Left ventricle myocardium inferior (tissue), 1 donor: ENCODE measurements at places on chromosomes 4 and X. TPM values are rescaled to one million over a fixed set of nuclear protein-coding genes. Genes with fewer than 3 reads are reported as not detected.

GRCh38 chr4:44660396-44660795, 9.0 kb upstream of the YIPF7 start:
- no peak overlapping the region for H3K4me3 ChIP-seq
- H3K4me1 ChIP-seq, result no peaks in the 10 kb centered on the region
- H3K36me3 ChIP-seq, result no peaks in the 10 kb centered on the region
- H3K27ac ChIP-seq, result no peak overlapping the region

DNA sequence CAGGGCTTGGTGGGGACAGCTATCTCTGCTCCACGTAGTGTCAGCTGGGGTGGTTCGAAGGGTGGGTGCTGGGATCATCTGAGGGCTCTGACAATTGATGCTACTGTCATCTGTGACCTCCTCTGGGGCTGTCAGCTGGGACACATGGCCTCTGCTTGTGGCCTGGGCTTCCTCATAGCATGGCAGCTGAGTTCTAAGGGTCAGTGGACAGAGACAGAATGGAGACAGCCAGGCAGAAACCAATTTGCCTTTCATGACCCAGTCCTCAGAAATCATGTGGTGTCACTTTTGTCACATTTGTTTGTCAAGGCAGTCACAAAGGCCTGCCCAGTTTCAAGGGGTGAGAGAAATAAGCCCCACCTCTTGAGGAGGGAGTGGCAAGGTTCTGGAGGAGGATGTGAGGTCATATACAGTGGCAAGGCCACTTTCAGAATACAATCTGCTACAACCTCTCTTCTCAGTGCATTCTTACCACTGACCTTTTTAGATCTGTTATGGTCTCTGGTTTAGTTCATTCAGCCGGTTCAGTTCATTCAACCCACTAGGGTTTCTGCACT, 103.6 kb upstream of the BCOR start:
- H3K36me3 ChIP-seq, result no peaks in the 10 kb centered on the region
- DNase-seq, result no peak
- H3K27ac ChIP-seq, result no peak overlapping the region
- no peaks in the 10 kb centered on the region for H3K4me1 ChIP-seq

MGAT4D gene
- total RNA-seq, result not detected

SMR3B gene
- total RNA-seq, result not detected

CTAG1A gene
- not detected for total RNA-seq

- no peak overlapping the region for H3K4me3 ChIP-seq
- H3K4me1 ChIP-seq, result peaks cover 59% of the 10 kb centered on the region
These were observed 6.8 kb downstream of the ANXA3 start for GRCh38 chr4:78558410-78558809.

- no peak overlapping the region for H3K27ac ChIP-seq
- DNase-seq, result no peak
- no peak overlapping the region for H3K4me3 ChIP-seq
- peaks cover 10% of the 10 kb centered on the region for H3K4me1 ChIP-seq
These were observed 66.8 kb downstream of the POLA1 start for GRCh38 chrX:24760363-24761000.

OPRPN gene
- total RNA-seq, result not detected

DNA sequence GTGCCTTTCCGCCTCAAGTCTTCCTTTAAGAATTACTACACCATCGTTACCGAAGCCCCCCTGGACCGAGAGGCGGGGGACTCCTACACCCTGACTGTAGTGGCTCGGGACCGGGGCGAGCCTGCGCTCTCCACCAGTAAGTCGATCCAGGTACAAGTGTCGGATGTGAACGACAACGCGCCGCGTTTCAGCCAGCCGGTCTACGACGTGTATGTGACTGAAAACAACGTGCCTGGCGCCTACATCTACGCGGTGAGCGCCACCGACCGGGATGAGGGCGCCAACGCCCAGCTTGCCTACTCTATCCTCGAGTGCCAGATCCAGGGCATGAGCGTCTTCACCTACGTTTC, 2.2 kb downstream of the PCDH10 start:
- H3K4me1 ChIP-seq, result peaks cover 70% of the 10 kb centered on the region
- no peak overlapping the region for H3K27ac ChIP-seq
- peak overlapping the region; percentile 62 for H3K4me3 ChIP-seq
- H3K36me3 ChIP-seq, result no peaks in the 10 kb centered on the region
- DNase-seq, result no peak
- H3K27me3 ChIP-seq, result peaks cover 99% of the 10 kb centered on the region

DNA sequence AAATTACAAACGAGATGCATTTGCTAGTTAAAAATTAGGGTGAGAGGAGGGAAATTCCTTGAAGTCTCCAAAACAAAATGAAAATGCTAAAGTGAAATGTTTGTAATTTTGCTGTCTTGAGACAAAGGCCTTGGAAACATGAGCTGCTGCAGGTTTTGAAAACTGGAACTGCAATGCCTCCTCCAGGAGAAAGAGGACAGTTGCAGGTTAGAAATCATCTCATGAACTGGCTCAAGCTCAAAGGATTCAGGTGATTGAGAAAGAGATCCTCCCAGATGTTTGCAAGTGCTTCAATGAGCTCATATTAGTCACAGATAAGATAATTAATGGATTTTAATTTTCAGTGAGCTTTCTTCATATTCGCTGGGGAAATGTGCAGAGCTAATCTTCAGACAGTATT, 32.4 kb downstream of the SMPX start:
- H3K27me3 ChIP-seq, result no peaks in the 10 kb centered on the region
- no peak overlapping the region for H3K4me3 ChIP-seq
- peak overlapping the region; percentile 33 for H3K27ac ChIP-seq
- peaks cover 53% of the 10 kb centered on the region for H3K4me1 ChIP-seq
- no peak for DNase-seq
- no peaks in the 10 kb centered on the region for H3K36me3 ChIP-seq

HCCS gene
- total RNA-seq, result 60.9 TPM

ODAM gene
- not detected for total RNA-seq

HDAC8 gene
- total RNA-seq, result 19.3 TPM

GPR143 gene
- total RNA-seq, result not detected

PNMA6A gene
- total RNA-seq, result 1.4 TPM

GRCh38 chr4:154329268-154329868, 162.2 kb downstream of the DCHS2 start:
- no peak overlapping the region for H3K27ac ChIP-seq
- H3K36me3 ChIP-seq, result no peaks in the 10 kb centered on the region
- no peak for DNase-seq
- H3K27me3 ChIP-seq, result peaks cover 47% of the 10 kb centered on the region
- H3K4me3 ChIP-seq, result no peak overlapping the region

COX18 gene
- 17.0 TPM for total RNA-seq

DNA sequence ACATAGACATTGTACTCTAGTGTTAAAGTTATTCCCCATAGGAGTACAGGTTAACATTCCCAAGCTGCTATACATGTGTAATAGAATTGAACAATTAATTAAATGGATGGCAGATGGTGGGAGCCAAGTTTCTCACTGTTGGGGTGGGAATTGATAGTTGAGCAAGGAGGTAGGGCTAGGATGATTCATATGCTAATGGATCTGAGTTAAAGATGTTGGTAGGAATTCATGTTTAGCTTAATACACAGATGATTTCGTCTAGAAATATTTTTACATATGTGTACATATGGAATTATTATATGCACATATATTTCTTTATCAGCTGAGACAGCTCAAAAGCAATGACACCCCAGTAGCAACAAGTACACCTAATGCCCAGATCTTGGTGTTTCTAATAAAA, 26.1 kb upstream of the PAPSS1 start:
- no peak overlapping the region for H3K4me3 ChIP-seq
- H3K27ac ChIP-seq, result no peak overlapping the region
- H3K27me3 ChIP-seq, result peaks cover 31% of the 10 kb centered on the region
- DNase-seq, result no peak

- H3K4me1 ChIP-seq, result no peaks in the 10 kb centered on the region
- no peak overlapping the region for H3K27ac ChIP-seq
- no peak for DNase-seq
- no peaks in the 10 kb centered on the region for H3K27me3 ChIP-seq
These were observed 234.7 kb downstream of the OR13H1 start for GRCh38 chrX:131778269-131779218.

SMIM10L2A gene
- total RNA-seq, result 0.82 TPM

DNA sequence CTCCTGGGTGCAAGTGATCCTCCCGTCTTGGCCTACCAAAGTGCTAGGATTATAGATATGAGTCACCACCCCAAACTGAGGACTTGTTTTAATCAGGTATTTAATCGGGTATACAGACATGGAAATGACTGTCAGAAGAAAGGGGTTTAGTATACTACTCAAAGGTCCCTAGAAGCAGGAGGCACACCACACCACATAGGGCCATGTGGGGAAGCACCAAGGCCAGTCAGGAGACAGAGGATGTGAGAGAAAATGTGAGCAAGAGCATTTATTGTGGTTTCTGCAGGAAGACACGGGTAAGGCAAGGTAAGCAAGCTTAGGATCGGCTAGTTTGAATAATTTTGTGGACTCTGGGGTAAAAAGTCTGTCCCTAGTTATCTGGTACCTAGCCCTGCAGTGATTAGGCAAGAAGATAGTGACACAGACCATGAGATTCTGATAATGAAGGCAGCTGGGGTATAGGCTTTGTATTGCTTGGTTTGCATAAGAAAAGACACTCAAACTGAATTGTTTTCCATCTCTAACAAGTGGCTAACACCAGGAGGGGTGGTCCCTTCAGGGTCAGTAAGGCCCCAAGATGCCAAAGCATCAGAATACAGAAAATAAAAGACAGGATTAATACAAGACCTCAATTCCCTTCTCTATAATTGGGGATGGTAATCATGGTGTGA, 408.8 kb upstream of the F9 start:
- H3K27ac ChIP-seq, result no peak overlapping the region
- H3K27me3 ChIP-seq, result no peaks in the 10 kb centered on the region
- no peak for DNase-seq
- H3K4me3 ChIP-seq, result no peak overlapping the region
- H3K36me3 ChIP-seq, result no peaks in the 10 kb centered on the region
- no peaks in the 10 kb centered on the region for H3K4me1 ChIP-seq

DNA sequence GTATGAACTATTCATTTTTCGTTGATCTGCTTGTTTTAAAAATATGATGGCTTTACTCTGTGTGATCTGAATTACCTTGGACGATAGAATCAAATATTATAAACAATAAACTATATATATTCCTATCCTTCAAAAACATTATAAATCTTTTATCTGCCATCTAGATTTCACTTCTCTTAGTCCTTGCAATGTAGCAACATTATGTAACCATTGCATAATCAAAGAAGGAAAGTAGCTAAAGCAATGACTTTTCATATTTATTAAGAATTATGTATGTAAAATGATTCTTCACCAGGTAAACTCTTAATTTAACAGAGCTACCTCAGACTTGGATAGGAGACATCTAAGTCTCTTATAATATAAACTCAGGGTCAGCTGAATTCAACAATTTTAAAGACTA, 210.5 kb downstream of the ADAMTS3 start:
- no peaks in the 10 kb centered on the region for H3K4me1 ChIP-seq
- no peaks in the 10 kb centered on the region for H3K27me3 ChIP-seq
- no peaks in the 10 kb centered on the region for H3K36me3 ChIP-seq
- no peak overlapping the region for H3K27ac ChIP-seq
- H3K4me3 ChIP-seq, result no peak overlapping the region

- H3K27me3 ChIP-seq, result no peaks in the 10 kb centered on the region
- peaks cover 10% of the 10 kb centered on the region for H3K4me1 ChIP-seq
- DNase-seq, result no peak
- no peaks in the 10 kb centered on the region for H3K36me3 ChIP-seq
These were observed 193.9 kb upstream of the RASGEF1B start for GRCh38 chr4:81665649-81666048.

DNA sequence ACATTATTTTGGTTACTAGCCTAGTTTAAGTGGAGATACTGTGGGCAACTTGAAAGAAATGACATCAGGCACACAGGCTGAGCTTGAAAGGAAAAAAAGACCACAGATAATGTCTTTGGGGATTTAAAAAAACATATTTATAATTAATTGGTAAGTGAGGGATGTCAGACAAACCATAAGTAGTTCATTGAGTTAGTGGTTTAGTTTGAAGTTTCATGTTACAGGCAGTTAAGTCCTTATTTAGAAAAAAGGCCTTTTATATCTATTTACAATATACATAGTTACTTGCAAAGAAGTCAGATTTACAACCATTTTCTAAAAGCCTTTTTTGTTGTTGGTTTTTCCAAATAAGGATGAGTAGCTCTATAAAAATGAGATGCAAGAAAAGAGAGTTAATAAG, 89.2 kb downstream of the CDS1 start:
- H3K27me3 ChIP-seq, result no peaks in the 10 kb centered on the region
- peaks cover 12% of the 10 kb centered on the region for H3K4me1 ChIP-seq
- no peak overlapping the region for H3K27ac ChIP-seq
- no peak overlapping the region for H3K4me3 ChIP-seq
- H3K36me3 ChIP-seq, result peaks cover 87% of the 10 kb centered on the region
- DNase-seq, result no peak

- no peak for DNase-seq
- peaks cover 99% of the 10 kb centered on the region for H3K27me3 ChIP-seq
- H3K27ac ChIP-seq, result no peak overlapping the region
- no peak overlapping the region for H3K4me3 ChIP-seq
- peaks cover 84% of the 10 kb centered on the region for H3K4me1 ChIP-seq
These were observed 1.5 kb upstream of the MSX1 start for GRCh38 chr4:4857809-4858508.

TMPRSS11F gene
- total RNA-seq, result not detected

GRCh38 chr4:182825003-182825402, 92.2 kb downstream of the DCTD start:
- no peak overlapping the region for H3K27ac ChIP-seq
- peaks cover 8% of the 10 kb centered on the region for H3K27me3 ChIP-seq
- H3K4me1 ChIP-seq, result no peaks in the 10 kb centered on the region
- no peak overlapping the region for H3K4me3 ChIP-seq
- no peak for DNase-seq

TADA2B gene
- total RNA-seq, result 33.7 TPM

RHOXF2B gene
- not detected for total RNA-seq

SPANXN4 gene
- total RNA-seq, result not detected

GRCh38 chrX:69185886-69186285, 20.6 kb upstream of the PJA1 start:
- no peak overlapping the region for H3K4me3 ChIP-seq
- no peaks in the 10 kb centered on the region for H3K4me1 ChIP-seq
- no peaks in the 10 kb centered on the region for H3K36me3 ChIP-seq
- DNase-seq, result no peak
- H3K27me3 ChIP-seq, result no peaks in the 10 kb centered on the region
- H3K27ac ChIP-seq, result no peak overlapping the region

GRCh38 chr4:54937501-54937900, 187.9 kb downstream of the KDR start:
- no peak overlapping the region for H3K27ac ChIP-seq
- H3K4me1 ChIP-seq, result peaks cover 5% of the 10 kb centered on the region
- no peak for DNase-seq
- H3K4me3 ChIP-seq, result no peak overlapping the region
- no peaks in the 10 kb centered on the region for H3K36me3 ChIP-seq

UTP14A gene
- 7.5 TPM for total RNA-seq

GRCh38 chr4:86334020-86334750, 25.7 kb downstream of the MAPK10 start:
- no peaks in the 10 kb centered on the region for H3K4me1 ChIP-seq
- no peak for DNase-seq
- H3K27me3 ChIP-seq, result no peaks in the 10 kb centered on the region
- no peak overlapping the region for H3K27ac ChIP-seq

GRCh38 chr4:140995058-140995457, 138.2 kb downstream of the RNF150 start:
- H3K4me1 ChIP-seq, result peaks cover 41% of the 10 kb centered on the region
- no peak overlapping the region for H3K4me3 ChIP-seq
- no peaks in the 10 kb centered on the region for H3K36me3 ChIP-seq
- DNase-seq, result peak; percentile 26
- H3K27ac ChIP-seq, result peak overlapping the region; percentile 69
- H3K27me3 ChIP-seq, result no peaks in the 10 kb centered on the region

KCNIP4 gene
- total RNA-seq, result not detected
